ENCODE measurements at places on chromosomes 7 and 10. TPM values are rescaled to one million over a fixed set of nuclear protein-coding genes. Genes with fewer than 3 reads are reported as not detected.

Gene ASAH2
- total RNA-seq: 2.0 TPM

Gene MKRN1
- 121 TPM for total RNA-seq

Gene SLC29A4
- 7.3 TPM for total RNA-seq

Gene LIPK
- total RNA-seq: not detected

Gene ZNF503
- 8.3 TPM for total RNA-seq

Gene PTF1A
- not detected for total RNA-seq

- H3K27me3 ChIP-seq: no peaks in the 10 kb centered on the region
- no peaks in the 10 kb centered on the region for H3K36me3 ChIP-seq
- H3K4me3 ChIP-seq: no peak overlapping the region
- peaks cover 22% of the 10 kb centered on the region for H3K4me1 ChIP-seq
- no peak overlapping the region for H3K27ac ChIP-seq
- DNase-seq: no peak
These were observed 2.1 kb upstream of the CASD1 start for GRCh38 chr7:94507462-94507861.

DNA sequence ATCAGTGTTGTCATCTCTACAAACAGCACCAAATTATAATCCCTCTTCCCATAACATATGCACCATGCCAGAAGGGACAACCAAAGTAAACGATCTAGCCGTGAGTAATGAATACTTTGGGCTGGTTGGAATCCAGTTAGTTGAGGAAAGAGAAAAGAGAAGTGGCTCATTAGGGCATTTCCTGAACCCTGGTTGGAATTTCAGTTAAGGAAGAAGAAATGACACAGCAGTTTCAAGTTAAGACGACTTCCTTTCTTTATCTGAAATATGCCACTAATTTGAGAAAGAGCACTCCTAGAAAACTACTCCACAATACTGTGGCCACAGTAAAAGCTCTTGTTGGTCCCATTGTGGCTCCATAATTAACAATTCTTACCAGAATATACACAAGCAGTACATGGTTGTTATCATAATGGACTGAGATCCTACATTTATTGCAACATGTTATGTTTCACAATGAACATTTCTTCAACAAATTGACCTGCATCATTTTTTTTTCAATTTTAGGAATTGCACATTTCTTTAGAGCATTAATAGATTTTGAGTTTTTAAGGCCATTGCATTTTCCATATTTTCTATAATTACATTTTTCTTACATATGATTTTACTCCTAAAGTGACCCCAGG is at the start of gene TFEC:
Gene TFEC (minus strand): TSS at position 113 of the 626 bp plus-strand sequence. CDS start 46,322 bp downstream, outside the sequence.
- no peaks in the 10 kb centered on the region for H3K4me1 ChIP-seq
- H3K36me3 ChIP-seq: no peaks in the 10 kb centered on the region
- H3K4me3 ChIP-seq: no peak within 1 kb of the TSS
- no peaks in the 10 kb centered on the region for H3K27me3 ChIP-seq
- H3K27ac ChIP-seq: no peak within 1 kb of the TSS

GRCh38 chr7:35446091-35446490 is 192.2 kb upstream of the TBX20 start:
- DNase-seq: peak; percentile 81
- H3K27ac ChIP-seq: no peak overlapping the region
- no peak overlapping the region for H3K4me3 ChIP-seq

DNA sequence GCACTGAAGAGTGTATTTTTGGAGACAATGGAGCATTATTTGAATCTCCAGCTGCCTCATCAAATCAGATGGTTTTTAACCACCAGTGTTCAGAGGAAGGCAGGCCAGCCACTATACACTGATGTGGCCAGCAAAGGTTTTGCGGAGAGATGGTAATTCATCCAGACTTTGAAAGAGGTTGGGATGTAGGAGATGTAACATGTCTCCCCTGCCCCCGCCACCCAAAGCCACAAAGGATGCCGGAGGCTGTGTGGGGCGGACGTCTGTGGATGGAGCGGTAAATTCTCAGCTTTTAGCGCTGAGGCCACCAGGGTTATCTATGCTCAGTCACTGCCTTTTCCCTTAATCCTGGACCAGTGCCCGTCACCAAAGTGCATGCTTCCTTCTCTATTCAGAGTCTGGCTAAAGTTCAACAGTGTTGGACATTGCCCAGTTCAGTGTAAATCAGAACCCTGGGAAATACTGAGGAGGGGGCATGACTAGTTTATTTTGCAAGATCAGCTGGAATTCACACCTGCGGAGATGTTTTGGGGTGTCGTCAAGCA is 3.7 kb upstream of the TRIP6 start:
- no peak overlapping the region for H3K27ac ChIP-seq
- H3K36me3 ChIP-seq: no peaks in the 10 kb centered on the region
- H3K27me3 ChIP-seq: no peaks in the 10 kb centered on the region
- no peak overlapping the region for H3K4me3 ChIP-seq
- DNase-seq: no peak

GRCh38 chr7:32068411-32069101 is 1.7 kb downstream of the PDE1C start:
- no peaks in the 10 kb centered on the region for H3K36me3 ChIP-seq
- H3K4me1 ChIP-seq: no peaks in the 10 kb centered on the region
- no peak overlapping the region for H3K4me3 ChIP-seq
- no peak overlapping the region for H3K27ac ChIP-seq
- no peak for DNase-seq

- DNase-seq: peak; percentile 89
- H3K36me3 ChIP-seq: no peaks in the 10 kb centered on the region
- peaks cover 19% of the 10 kb centered on the region for H3K4me1 ChIP-seq
- H3K27me3 ChIP-seq: no peaks in the 10 kb centered on the region
These were observed 100.1 kb downstream of the HIP1 start for GRCh38 chr7:75638594-75639070.

DNA sequence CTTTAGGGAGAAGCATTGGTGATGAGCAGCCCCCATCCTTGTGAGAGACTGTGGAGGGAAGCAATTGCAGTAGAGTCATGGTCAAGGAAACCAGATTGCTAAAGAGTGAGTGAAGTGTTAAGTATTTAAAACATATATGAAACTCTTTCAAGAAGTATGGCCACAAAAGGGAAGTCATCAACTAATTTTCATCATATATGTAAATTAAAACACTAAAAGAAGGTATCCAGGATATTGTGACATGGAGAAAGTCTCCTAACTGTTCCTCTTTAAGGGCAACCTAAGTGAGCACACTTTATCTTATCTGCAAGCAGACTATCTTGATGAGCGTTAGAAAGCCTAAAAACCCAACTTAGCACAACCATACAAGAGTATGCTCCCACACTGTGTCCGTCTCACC is 69.7 kb downstream of the CD36 start:
- DNase-seq: no peak
- no peak overlapping the region for H3K4me3 ChIP-seq
- H3K36me3 ChIP-seq: no peaks in the 10 kb centered on the region

DNA sequence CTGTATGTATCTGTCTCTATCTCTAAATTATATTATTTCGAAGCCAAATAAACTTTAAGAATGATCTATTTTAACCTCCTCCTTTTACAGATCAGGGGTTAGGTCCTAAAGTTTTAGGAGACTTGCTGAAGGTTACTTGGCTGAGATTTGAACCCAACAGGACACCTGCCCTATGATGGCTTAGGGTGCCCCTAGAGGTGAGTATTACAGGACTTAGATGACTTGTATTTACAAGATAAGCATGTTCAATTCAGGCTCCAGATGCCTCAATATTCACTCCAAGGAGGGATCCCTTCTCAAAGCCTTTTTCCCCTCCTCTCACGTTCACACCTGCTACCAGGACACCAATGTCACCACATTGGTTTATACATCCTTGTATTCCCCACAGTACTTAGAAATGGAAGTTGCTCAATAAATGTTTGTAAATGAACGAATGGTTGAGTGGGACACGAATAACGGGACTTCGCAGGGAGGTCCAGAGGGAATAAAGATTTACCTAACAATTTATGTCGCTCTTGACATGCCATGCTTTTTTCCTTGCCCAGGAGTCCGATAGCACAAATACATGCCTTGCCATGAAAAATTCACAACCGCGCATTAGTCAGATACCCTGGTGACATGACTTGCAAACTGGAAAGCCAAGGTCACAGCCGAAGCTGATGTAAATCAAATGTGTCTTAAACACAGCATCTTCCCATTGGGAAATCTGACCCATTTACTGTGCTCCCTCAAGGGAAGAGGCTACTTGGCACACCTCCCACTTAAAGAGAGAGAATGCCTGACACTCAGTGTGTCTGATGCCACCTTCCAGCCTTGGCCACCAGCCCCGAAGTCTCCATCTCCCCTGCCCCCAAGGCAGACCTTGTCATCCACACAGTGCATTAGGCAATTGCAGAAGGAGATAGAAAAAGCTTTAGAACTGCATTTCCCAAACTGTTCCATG is 872.2 kb upstream of the AUTS2 start:
- H3K4me1 ChIP-seq: no peaks in the 10 kb centered on the region
- no peak overlapping the region for H3K4me3 ChIP-seq
- no peak overlapping the region for H3K27ac ChIP-seq
- no peaks in the 10 kb centered on the region for H3K27me3 ChIP-seq
- no peak for DNase-seq
- H3K36me3 ChIP-seq: no peaks in the 10 kb centered on the region

DNA sequence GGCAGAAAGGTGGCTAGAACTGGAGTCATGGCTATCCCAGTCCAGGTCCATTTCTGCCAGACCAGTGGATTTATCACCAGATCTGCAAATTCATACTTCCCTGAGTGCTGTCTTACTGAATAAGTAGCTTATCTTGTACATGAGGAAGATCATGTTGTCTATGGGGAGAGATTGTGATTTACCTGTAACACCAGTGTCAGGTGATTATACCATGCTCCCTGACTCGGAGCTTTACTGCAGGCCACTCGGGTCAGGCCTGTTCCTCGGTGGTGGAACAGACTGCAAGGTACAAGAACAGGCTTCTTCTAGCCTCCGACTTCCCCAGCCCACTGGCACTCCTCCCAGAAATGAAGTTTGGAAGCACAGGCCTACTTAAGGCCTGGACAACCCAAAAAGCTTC is 42.6 kb upstream of the DLG5 start:
- no peaks in the 10 kb centered on the region for H3K36me3 ChIP-seq
- DNase-seq: no peak
- H3K4me3 ChIP-seq: no peak overlapping the region
- H3K4me1 ChIP-seq: peaks cover 7% of the 10 kb centered on the region

DNA sequence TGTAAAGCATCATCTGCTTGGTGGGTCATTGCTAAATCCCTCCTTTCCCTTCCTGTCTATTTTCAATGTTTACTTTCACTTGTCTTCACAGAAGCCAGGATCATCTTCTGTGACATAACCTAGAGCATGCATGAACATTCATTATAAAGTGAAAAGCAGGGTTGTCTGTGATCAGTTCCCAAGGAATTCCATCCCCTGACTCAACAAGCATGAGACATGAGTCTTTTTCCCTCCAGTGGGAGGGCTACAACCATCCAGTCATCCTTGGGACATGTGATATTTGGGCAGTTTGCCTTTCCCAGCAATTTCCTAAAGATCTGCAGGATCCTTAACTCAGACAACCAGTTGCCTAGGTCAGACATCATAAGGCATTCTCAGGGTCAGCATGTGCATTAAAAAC is 166.3 kb upstream of the TMEM196 start:
- DNase-seq: no peak
- H3K27me3 ChIP-seq: no peaks in the 10 kb centered on the region
- no peaks in the 10 kb centered on the region for H3K4me1 ChIP-seq
- no peak overlapping the region for H3K27ac ChIP-seq
- H3K36me3 ChIP-seq: no peaks in the 10 kb centered on the region

DNA sequence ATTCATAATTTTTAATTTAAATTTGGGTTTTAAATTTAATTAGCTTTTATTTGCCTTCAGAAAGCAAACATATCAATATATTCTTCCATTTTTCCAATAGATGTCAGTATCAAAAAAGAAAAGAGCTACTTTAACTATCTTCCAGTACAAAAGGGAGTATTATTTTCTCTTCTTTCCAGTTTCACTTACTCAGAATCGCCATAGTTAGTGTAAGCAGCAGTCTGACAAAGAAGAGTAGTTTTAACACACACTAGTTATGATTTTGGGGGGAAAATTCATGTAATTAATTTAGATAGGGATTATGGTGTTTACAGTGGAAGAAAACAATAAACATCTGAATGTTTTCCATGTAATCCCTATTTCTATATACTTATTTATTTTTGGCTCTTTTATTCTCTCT is 272.6 kb upstream of the DGKB start:
- no peak for DNase-seq
- no peak overlapping the region for H3K4me3 ChIP-seq
- no peak overlapping the region for H3K27ac ChIP-seq
- H3K27me3 ChIP-seq: no peaks in the 10 kb centered on the region

GRCh38 chr10:63713191-63714144 is 192.3 kb downstream of the REEP3 start:
- peaks cover 47% of the 10 kb centered on the region for H3K4me1 ChIP-seq
- H3K4me3 ChIP-seq: peak overlapping the region; percentile 17
- no peaks in the 10 kb centered on the region for H3K36me3 ChIP-seq
- peak; percentile 94 for DNase-seq
- H3K27me3 ChIP-seq: no peaks in the 10 kb centered on the region
